Temporal lobe (tissue), 4 donors: ENCODE measurements at places on chromosomes 11 and 22. TPM values are rescaled to one million over a fixed set of nuclear protein-coding genes. Genes with fewer than 3 reads are reported as not detected.

The FGF3 gene
- not detected for total RNA-seq

The PLEKHB1 gene
- 14.3 TPM for total RNA-seq

The PLAAT3 gene
- total RNA-seq: 3.7 TPM

The DDIAS gene
- total RNA-seq: 2.5 TPM

The BACE1-AS gene
- total RNA-seq: 6.9 TPM

The SCN4B gene
- total RNA-seq: 6.4 TPM

The ASCL2 gene
- total RNA-seq: 0.74 TPM
